Activated CD4-positive, alpha-beta memory T cell treated with anti-CD3 and anti-CD28 coated beads for 36 hours (primary cell): ENCODE measurements at places on chromosomes 2 and 18.

GRCh38 chr2:3451926-3452671 lies 67.2 kb downstream of the ADI1 start:
- DNase-seq, result no peak

- DNase-seq, result no peak
Measured at GRCh38 chr2:185393091-185393490, 345.5 kb upstream of the FSIP2 start.

GRCh38 chr2:230435431-230435830 lies 19.4 kb downstream of the SP100 start:
- no peak for DNase-seq

DNA sequence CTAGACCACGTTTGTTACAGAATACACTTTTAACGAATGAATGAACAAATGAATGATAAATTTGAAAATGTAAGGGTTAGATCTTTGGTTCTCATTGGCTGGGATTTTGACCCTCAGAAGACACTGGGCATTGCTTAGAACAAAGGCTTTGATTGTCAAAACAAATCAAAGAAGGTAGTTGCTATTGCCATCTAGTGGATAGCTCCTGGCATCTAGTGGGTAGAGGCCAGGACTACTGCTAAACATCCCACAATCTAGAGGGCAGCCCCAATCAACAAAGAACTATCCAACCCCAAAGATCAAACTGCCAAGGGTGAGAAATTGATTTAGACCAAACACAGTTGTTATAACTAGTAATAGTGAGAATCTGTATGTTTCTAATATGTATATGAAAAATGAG lies 552.3 kb downstream of the KCNJ3 start:
- no peak for DNase-seq

GRCh38 chr2:120018549-120018948 lies 5.7 kb downstream of the EPB41L5 start:
- DNase-seq, result no peak

GRCh38 chr2:64540615-64541014 lies 16.5 kb downstream of the AFTPH start:
- DNase-seq, result no peak

- DNase-seq, result no peak
Measured at GRCh38 chr2:240988146-240988545, 10.3 kb upstream of the SNED1 start.

GRCh38 chr2:105681927-105682326 lies 62.8 kb upstream of the NCK2 start:
- DNase-seq, result no peak

- DNase-seq, result no peak
Measured at GRCh38 chr2:113072584-113072983, 4.8 kb downstream of the IL1F10 start.

DNA sequence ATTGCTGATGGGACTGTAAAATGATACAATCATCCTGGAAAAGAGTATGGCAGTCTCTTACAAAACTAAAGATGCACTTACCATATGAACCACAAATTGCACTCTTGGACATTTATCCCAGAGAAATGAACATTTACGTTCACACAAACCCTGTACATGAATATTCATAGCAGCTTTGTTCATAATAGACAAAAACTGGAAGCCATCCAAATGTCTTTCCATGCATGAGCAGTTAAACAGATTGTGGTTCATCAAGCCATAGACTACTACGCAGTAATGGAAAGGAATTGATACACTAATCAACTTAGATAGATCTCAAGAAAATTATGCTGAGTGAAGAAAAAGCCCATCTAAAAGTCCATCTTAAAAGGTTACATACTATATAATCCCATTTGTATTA lies 156.1 kb upstream of the SLC39A10 start:
- DNase-seq, result no peak

DNA sequence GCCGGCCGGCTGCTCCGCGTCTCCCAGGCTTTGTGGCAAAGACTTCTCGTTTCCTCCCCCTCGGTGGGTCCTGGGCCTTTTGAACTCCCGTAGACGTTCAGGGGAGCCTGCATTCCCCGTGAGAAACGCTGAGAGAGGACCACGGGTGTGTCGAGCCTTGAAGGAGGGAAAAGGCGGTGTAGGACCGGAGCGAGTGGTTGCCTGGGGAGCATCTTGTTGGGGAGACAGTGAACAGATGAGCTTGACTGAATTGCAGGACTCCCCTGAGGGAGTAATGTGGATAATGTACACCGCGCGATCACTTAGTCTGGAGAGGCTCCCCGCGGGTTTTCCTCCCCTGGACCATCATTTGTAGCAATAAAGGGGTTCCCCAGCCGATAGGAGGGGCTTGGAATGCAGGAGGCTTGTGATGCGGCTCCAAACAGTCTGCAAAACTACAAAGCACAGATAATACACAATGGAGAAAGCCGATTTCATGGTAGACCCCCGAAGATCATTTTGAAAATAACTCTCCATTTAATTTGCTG lies 769 bp downstream of the ALMS1 start:
- no peak for DNase-seq
